ENCODE measurements at places on chromosomes 12 and 14.

GRCh38 chr12:119840582-119840981 is 36.5 kb downstream of the CIT start:
- DNase-seq = no peak

DNA sequence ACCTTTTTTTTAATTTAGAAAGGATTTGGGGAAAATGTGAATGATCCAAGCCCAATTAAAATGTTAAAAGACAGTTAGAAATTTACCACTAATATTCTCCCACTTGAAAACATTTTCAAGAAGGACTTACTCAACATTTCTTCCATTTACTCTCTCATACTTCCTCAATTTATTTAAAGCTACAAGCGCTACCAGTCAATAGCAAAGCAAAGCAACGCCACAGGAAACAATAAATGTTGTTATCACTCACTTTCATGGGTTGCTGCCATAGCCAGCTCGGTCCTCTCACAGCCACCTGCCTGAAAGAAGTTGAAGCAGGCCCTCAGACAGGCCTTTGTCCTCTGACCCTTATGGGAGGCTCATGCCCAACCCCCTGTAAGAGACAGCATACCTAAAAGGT is 6.0 kb upstream of the SOS2 start:
- no peak for DNase-seq

GRCh38 chr12:62522984-62523383 is 56.4 kb downstream of the MON2 start:
- DNase-seq = no peak

GRCh38 chr12:62799766-62800406 is 135.1 kb downstream of the PPM1H start:
- DNase-seq = no peak

DNA sequence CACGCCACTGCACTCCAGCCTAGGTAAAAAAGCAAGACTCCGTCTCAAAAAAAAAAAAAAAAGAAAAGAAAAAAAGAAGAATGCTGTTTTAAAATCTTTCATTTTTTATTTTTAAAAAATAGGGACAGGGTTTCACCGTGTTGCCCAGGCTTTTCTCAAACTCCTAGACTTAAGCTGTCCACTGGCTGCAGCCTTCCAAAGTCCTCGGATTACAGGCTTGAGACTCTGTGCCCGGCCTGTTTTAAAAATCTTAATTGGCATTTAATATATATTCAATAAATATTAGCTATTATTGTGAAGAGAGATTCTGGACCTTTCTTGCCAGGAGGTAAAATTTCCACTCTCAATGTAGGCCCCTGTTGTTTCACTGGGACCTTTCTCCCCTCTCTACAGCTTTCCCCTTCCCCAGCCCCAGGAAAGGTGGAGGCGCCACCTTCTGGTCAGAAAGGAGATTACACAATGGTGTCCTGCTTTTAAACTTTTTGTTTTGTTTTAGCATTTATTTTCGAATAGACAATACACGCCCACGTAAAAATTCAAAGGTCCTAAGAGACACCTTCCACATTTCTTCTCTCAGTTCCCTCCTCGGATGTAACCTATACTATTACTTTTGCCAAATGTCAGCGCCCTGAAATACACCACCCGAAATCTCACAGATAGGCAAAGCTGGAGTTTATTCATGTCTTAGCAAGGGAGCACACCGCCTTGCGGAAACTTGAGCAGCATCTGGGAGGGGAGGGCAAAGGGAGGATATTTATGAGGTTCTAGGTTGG is 23.8 kb upstream of the PHC1 start:
- no peak for DNase-seq

DNA sequence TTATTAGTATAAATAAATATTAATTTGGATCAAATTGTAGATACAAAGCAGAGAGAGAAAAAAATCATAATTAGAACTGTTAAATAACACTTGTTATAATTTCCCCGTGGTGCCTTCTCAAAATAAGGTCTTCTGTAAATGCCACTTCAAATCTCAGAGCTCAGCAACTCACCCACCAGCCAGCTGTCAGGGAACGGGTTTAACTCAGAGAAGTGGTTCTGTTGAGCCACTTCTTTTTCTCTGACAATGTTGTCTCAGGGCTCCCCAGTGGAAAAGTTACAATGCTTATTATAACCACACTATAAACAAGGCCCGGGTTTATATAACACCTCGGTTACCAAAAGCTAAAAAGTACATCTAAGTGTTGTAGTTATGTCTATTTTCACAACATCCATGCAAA is 452.6 kb downstream of the GLT1D1 start:
- DNase-seq = no peak

DNA sequence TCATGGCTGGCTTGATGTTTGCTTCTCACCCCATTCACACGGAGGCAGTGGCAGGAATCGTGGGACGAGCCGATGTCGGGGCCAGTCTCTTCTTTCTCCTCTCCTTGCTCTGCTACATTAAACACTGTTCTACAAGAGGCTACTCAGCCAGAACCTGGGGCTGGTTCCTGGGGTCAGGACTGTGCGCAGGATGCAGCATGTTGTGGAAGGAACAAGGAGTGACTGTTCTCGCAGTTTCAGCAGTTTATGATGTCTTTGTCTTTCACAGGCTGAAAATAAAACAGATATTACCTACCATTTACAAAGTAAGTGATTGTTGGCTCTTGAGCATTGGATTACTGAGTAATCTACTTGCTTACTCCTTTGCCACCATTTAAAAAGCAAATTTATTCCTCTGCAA is 170.6 kb downstream of the TMTC2 start:
- no peak for DNase-seq

- no peak for DNase-seq
Measured at GRCh38 chr12:78802593-78802992, 62.0 kb upstream of the SYT1 start.

DNA sequence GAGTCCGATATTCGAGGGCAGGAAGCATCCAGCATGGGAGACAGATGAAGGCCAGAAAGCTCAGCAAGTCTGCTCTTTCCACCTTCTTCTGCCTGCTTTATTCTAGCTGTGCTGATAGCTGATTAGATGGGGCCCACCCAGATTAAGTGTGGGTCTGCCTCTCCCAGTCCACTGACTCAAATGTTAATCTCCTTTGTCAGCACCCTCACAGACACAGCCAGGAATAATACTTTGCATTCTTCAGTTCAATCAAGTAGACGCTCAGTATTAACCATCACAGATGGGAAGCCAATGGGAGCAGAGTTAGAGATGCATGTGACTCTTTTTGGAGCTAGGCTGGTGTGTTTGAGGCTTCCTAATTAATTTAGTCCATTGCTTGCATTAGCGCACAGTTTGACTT is 17.0 kb downstream of the C12orf75 start:
- DNase-seq = no peak

DNA sequence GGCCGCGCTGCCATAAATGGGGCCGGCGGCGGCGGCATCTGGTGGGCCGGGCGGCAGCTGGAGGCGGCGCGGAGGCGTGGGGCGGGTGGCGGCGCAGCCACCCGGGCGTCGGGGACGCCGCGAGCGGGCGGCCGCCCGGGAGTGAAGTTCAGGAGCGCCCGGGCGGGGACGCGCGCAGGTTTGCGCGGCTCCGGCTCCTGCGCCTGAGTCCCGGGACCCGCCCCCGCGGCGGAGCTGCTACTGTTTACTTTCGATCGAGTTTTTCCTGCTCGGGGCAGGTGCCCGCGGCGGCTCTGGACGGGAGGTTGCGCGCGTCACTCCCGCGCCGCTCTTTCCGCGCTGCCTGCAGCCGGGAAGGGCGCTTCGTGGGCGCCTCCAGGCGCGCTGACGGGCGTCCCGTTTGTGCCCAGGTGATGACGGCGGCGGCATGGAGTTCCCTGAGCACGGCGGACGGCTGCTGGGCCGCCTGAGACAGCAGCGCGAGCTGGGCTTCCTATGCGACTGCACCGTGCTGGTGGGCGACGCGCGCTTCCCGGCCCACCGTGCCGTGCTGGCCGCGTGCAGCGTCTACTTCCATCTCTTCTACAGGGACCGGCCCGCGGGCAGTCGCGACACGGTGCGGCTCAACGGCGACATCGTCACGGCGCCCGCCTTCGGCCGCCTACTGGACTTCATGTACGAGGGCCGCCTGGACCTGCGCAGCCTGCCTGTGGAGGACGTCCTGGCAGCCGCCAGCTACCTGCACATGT is at the start of gene ZBTB42:
ZBTB42 (plus strand) TSS at position 331 of the 749 bp plus-strand sequence; CDS start at position 428, 97 bp downstream.
- DNase-seq = no peak

DNA sequence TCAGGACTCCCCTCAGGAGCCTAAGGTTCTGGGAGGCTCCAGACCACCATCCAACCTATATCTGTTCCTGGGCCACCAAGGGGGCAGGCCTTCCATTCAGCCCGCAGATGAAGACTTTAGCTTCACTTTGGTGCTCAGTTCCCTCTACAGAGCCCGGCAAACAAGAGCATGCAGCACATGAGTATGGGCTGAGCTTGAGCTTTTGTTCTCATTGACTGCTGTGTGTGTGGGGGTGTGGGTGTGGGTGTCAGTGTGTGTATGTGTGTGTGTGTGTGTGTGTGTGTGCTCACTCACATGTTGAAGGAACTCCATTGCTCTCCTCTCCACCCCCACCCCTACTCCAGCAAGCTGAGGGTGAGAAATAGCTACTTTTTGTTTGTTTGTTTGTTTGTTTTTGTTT is 219.1 kb downstream of the ZFP36L1 start:
- no peak for DNase-seq

GRCh38 chr12:98998697-98999299 is 353.7 kb downstream of the APAF1 start:
- no peak for DNase-seq

- DNase-seq = no peak
Measured at GRCh38 chr14:68929623-68930307, 49.3 kb downstream of the ACTN1 start.

- DNase-seq = no peak
Measured at GRCh38 chr12:115378291-115378690, 694.3 kb upstream of the TBX3 start.

DNA sequence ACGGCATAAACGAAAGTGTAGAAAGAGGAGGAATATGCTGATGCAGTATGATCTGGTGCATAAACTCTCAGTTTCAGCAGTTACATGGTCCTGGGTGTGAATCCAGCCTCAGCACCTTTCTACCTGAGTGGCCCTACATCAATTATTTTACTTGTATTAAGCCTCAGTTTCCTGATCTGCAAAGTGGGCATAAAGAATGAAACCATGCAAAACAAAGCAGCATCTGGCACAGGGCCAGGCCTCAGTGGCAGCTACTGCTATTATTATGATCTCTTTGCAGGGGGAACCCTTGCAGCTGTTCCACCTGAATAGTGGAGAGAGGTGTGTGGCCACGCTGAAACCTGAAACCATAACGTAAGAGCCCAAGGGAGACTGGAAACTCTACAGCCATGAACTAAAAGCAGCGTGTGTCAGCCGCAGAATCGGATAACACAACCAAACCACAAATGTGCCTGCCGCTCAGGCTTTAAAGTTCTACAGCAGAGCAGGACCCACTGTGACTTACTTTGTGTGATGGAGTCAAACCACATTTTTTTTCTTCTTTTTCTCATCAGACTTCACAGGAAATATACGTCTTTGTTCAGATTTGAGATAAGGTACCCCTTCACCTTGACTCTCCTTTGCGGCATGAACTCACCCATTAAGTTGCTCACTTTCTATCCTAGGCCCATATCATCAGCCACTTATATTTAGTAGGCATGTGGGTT is 29.2 kb upstream of the FOS start:
- DNase-seq = no peak
